ENCODE measurements at places on chromosomes 4 and X.

DNA sequence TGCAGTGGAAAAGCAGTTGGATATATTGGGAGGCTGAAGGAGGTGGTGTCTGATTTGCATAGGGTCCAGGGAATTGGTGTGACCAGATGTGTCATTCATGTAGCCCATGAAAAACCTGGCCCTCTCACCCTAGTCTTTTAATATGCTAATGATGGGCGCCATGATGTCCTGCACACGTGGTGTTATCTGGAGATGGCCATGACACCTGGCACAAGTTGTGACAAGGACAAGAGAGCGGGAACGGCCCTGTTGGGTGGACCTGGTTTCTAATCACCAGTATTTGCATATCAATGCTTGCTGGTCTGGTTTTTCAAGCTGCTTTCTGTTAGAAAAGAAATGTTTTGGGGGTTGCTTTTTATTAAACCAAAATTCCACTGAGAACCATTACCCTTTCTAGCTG lies 87.4 kb downstream of the ZXDA start:
- no peak for DNase-seq

DNA sequence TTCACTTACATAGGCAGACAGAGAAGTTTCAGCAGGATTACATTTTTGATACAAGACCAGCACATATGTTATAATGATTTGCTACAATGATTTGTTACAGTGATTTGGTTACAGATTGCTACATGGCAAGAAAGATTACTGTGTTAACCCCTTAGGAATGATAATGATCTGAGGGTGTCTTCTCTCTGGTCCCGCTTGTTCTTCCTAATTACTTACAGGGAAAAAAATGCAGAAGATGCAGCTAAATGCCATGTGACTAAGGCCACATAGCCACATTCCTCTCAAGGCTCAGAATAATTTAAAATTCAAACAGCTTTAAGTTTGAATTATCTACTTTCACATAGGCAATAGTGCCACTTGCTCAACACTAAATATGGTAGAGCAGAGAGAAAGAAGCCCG lies 9.7 kb upstream of the LAP3 start:
- no peak for DNase-seq

DNA sequence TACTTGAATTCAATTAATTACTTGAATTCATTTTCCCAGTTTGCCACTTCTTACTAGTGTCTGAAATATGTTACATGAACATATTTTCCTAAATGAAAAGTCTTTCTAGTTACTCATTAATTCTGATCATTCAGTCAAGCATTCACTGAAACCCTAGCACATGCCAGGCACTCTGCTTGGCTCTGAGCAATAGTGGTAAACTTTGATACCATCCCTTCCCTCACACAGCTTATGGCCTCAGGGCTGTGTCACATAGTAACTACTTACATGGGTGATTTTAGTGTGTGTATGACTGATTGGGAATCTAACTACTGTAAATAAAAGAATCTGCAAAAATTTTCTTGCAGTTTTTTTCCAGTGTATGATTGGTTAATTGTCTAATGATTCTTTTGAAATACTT lies 32.7 kb downstream of the METAP1 start:
- DNase-seq, result peak; percentile 18

DNA sequence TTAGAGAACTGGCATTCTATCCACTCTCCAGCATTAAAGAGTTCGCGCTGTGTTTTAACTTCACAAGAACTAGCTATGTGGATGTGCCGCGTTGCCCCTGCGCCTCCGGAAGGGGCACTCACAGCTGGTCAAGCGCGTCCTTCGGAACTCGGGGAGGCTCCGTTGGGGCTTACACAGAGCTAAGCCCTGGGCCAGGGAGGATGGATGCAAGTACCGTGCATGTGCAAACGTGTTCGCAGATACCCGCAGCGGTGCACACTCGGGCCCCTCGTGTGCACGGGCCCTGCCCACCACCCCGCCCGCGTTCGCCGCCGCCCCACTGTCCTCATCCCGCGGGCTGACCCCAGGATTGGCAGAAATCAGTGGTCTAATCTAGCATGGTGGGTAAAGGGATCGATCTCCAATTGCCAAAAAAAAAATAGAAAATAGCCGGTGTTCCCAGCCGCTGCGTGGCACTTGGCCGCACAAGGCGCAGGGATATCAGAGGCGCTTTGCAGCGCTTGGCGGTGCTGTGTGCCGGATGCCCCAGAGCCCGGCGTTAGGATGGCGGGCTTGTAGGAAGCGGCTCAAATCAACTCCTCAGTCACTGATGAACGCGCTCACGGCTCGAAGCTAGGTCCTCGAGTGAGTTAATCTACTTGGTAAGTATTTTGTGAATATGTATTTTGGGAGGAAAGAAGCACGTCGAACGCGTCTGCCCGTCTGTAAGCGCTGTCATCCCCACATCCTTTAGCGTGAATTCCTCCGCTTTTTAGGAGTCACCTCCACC lies 989 bp upstream of the PCDH10 start:
- no peak for DNase-seq

DNA sequence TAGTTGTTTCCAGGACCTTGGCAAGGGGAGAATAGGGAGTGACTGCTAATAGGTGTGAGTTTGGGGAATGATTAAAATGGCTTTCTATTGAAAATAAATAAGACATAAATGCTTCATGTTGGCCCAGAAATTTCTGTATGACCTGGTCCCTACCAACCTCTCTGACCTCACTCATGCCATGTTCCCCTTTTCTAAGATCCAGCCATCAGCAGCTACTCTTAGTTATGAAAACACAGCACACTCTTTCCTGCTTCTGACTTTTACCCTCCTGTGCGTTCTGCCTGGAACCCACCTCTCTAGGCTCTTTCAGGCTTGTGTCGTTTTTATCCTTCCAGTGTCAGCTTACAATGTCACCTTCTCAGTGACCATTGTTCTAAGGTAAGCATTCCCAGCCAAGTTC lies 14.8 kb upstream of the CXCL5 start:
- DNase-seq, result no peak

- no peak for DNase-seq
These were observed at the start of gene PDGFRA for GRCh38 chr4:54228961-54229501. TSS of gene PDGFRA (plus strand) at chr4:54229293. CDS start at chr4:54258769, 29,476 bp downstream.

GRCh38 chrX:85619962-85620361 lies 240.5 kb upstream of the POF1B start:
- no peak for DNase-seq

GRCh38 chrX:105865709-105866108 lies 43.4 kb downstream of the NRK start:
- no peak for DNase-seq

DNA sequence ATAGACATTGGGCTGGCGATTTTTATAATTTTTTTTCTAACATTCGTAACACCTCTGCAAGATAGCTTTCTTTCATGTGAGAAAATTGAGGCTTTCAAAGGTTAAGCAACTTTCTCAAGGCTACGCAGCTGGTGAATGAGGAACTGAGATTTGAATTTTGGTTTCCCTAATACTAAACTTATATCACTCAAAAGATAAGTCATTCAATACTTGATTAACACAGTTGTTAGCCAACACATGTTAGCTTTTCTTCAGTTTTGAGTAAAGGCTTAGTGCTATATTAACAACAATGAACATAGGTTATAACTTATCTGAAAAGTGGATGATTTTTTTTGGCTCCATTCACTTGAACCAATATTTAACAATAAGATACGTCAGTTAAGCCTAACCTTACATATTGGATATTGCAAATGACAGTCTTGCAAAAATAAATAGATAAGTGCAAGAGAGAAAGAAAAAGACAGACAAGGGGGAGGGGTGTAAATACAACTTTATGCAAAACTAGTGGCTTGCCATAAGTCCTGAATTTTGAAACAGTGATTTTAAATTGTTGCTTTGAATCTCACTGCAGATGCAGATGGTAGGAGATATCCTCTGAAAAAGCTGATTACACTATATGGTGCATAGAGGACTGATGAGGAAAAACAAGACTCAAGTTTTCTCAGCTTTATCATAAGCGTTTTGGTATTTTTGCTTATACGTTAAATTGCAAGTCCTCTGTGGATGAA lies 11.1 kb upstream of the GPM6A start:
- no peak for DNase-seq

GRCh38 chr4:151417164-151417571 lies 8.2 kb downstream of the FHIP1A start:
- peak; percentile 86 for DNase-seq

DNA sequence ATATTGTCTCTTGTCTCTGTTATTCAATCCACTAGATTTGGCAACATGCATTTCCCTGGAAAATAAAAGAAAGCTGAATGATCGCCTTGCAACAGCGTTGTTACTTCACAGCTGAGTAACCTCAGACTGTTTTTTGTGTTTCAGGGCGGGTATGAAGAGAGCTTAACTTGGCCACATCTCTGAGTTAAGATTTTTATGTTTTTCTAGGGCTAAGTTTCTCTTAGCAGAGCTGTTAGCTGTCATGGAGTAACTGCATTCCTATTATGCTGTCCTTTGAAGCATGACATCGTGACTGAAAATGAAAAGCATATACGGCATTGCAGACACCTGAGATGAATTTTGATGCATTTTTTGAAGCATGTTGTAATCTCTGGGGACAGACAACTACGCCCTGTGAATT lies 1798.9 kb downstream of the PCDH7 start:
- peak; percentile 7 for DNase-seq

DNA sequence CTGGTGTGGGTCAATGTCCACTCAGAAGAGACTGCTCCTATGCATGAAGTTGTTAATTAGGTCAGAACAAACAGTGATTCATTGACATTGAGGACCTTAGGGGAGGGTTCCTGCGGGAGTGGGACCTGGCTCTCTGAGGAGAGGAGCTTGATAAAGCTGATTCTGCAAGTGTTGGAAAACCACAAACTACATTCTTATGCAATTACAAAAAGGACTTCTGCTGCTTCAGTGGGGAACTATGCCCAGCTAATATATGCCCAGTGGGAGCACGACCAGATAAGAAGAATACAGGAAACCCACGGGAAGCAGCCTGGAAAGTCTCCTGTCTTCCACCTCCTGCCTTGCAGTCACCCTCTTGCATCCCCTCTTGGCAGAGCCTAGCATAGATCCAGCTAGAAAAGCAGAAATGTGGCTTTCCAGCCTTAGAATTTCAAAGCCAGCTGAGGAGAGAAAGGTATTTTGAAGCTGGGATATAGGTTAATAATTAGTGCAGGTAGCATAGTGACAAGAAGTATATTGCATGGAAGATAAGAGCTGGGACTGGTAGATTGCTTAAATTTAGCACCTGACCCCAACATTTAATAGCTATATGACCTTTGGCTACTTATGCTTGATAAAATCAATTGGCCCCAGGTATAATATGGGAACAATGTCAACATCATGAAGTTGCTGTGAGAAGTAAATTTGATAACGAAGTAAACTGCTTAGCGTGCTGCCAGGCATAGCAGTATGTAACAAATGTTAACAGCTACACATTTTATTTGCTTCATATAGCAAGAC lies 34.9 kb upstream of the UGT8 start:
- DNase-seq, result peak; percentile 37

GRCh38 chrX:42107495-42108488 lies 184.4 kb upstream of the CASK start:
- DNase-seq, result no peak

GRCh38 chrX:9786798-9787635 lies 788 bp downstream of the SHROOM2 start:
- peak; percentile 0 for DNase-seq

- DNase-seq, result no peak
These were observed 247.4 kb downstream of the ADGRA3 start for GRCh38 chr4:22268350-22269025.

- no peak for DNase-seq
These were observed 17.8 kb upstream of the ANXA5 start for GRCh38 chr4:121714548-121714947.

- DNase-seq, result no peak
These were observed 227.1 kb upstream of the LCORL start for GRCh38 chr4:18248611-18249010.

DNA sequence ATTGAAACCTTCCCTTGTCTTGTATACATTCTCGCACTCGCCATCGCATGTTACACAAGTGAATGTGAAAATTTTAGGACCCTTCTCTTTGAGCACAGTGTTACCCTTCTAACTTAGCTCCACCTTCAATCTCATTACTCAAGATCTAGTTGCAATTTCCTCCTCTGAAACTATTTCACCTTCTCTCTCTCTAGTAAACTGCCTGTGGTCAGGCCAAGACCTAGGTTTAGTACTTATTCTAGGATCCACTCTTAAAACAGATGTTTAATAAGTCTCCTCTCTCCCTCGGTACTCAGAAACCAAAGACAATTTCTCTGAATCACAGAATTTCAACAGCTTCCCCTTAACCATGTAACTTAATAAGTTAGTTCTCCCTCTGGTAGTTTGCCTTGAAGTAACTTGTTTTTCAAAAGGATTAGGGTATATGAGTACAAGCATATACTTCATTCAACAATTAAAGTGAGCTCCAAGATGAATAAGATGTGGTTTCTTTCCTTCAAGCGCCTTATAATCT lies 156.0 kb downstream of the SH3KBP1 start:
- DNase-seq, result no peak

DNA sequence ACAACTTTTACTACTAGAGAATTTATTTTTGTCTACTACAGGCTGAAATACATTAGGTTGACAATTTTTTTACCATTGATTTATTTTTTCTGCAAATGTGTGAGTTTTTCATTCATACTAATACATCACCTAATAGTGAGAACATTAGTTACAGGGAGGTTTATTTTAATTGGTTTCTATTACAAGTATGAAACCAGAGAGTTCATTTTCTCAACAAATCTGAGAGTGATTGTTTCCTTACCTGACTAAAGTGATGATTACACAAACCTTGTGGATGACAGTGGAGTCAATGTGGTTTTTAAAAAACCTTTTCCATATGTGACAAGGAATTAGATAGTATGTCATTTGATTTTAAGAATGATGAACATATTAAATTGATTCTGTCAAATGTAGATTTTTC lies 227.4 kb downstream of the PALLD start:
- DNase-seq, result no peak

GRCh38 chr4:123257591-123257990 lies 139.0 kb upstream of the SPRY1 start:
- no peak for DNase-seq

- no peak for DNase-seq
These were observed 12.6 kb upstream of the UGT2B15 start for GRCh38 chr4:68683034-68683433.

- no peak for DNase-seq
These were observed 40.5 kb upstream of the C4orf50 start for GRCh38 chr4:6058531-6059374.

DNA sequence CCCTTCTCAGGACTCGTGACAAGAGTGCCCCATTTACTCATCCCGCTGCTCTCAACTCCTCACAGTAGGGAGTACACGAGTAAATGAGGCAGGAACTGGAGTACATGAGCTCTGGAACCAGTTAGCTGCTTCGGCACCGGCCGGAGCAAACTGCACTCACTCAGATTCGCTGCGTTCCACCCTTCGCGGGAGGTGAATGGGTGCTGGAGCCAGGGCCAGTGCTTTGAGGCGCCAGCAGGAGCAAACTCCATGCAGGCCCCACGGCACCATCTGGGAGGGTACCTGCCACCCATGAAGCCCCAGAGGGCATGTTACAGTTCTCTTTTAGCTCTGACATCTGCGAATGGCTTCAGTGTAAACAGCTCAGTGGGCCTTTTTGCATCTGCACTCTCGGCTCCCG lies 315.5 kb upstream of the GK2 start:
- no peak for DNase-seq

Data from ACHN (cell line).